ENCODE measurements at places on chromosomes 6 and 20.

DNA sequence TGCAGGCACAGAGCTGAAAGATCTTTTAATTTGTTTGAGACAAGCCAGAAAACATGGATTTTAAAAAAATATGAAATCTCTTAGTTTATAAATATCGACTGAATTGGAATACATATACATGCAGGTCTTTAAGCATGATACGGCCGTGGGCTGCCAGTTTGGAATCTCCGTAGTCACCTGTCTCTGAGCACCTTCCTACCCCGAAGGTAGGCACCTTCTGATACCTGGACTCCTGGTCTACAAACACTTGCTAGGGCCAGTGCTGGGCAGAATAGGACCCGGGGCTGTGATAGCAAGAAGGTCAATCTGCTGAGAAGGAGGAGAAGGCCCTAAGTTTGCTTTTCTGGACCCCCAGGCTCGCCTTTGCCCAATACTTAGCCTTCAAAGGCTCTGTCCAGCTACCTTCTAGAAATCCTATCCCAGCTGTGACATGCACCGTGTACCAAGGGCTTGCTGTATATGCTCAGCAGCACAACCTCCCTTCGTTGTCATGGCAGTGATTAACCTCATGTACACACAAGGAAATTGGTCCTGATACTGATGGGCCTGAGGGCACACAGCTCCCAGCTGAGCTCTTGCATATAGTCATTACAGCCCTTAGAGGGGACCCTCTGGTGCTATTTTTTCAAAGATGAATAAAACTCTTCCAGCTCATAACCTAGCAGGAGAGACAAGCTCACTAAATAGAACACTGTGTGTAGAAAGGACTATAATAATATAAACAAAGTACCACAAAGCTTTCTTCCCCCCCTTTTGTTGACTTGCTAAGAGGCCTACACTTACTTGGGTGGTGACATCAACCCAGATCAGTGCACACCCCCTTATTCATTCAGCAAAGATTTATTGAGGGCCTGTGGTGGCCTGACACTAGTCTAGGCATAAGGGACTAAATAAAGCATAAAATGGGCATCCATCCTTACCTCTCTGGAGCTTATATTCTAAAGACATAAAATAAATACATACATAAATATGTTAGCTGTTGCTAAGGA is 17.7 kb downstream of the SNPH start:
- no peak for DNase-seq

- DNase-seq, result no peak
Measured at GRCh38 chr6:153044295-153044694, 41.8 kb upstream of the MTRF1L start.

DNA sequence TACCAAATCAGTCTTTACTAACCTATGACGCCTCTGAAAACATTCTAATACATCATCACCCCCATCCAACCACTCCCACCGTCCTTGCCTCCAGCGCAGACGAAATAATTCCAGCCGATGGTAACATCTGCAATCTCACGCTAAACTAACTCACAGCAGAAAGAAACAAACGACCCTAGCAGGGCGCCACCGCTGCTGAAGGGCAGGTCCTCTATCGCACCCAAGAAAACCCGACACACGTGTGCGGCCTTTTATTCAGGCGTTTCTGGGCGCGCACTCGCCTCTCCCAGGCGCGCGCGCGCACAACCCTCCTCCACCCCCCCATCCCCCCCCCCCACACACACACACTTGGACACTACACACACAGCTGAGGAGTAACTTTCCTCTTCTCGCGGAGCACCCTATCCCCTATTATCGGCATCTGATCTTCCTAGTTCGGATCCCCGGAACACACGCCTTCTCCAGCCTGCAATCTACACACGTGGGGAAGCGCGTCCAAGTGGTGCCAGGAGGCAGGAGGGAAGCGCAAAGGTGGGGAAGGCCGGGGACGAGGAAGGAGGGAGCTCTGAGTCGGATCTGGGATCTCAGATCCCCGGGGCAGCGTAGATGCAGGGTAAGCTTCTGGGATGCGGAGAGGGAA is 1.4 kb downstream of the GFOD1 start:
- DNase-seq, result no peak

GRCh38 chr6:135566311-135567068 is 69.0 kb upstream of the AHI1 start:
- DNase-seq, result no peak

- DNase-seq, result no peak
Measured at GRCh38 chr6:55825402-55826051, 49.9 kb downstream of the BMP5 start.

DNA sequence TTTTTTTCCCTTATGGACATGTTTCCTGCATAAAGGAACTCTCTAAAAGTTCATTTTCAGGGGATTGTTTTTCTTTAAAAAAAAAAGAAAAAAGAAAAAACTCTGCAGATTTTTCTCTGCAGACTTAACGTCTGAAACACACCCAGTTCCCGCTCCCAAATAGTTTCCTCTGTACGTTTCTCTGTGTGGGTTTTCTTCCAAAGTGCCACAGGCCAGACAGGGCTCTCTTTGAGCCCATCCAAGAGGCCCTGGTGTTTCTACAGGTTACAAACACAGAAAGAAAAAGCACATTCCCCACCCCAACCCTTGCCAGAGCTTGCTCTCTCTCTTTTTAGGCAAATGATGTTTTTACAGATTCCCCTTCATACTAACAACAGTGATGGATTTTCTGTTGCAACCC is 258.6 kb downstream of the FNDC1 start:
- DNase-seq, result no peak

DNA sequence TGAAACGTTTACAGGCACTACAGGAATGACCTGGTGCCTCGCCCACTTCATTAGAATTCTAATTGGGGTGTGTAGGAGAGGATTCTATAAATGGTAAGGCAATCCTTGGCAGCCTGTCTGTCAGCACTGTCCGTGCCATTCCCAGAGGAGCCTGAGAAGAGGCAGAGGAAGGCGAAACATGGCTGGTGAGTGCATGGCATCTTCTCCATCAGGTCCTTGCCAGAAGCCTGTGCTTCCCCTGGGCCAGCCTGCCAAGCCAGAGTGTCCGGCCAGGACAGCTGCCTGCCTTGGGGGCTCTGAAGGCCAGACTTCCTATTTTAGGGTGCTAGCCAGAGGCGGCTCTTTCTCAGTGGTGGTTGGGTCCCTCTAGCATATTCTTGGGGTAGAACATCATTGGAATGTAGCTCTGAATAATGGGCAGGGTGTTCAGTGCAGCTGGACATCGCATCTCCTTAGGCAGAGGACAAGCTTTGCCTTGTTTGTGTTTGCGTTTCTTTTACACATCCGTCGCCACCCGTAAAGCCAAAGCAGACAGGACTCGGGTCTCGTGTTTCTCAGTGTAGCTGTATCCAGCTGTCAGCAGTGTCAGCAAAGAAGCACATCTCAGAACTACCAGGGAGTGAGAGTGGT is at the start of gene TGM3:
Gene TGM3 (plus strand): TSS at position 116 of the 630 bp plus-strand sequence. CDS start 63 bp downstream, at position 179.
- no peak for DNase-seq

- DNase-seq, result no peak
Measured at GRCh38 chr6:133752129-133752528, 136.8 kb upstream of the TCF21 start.

DNA sequence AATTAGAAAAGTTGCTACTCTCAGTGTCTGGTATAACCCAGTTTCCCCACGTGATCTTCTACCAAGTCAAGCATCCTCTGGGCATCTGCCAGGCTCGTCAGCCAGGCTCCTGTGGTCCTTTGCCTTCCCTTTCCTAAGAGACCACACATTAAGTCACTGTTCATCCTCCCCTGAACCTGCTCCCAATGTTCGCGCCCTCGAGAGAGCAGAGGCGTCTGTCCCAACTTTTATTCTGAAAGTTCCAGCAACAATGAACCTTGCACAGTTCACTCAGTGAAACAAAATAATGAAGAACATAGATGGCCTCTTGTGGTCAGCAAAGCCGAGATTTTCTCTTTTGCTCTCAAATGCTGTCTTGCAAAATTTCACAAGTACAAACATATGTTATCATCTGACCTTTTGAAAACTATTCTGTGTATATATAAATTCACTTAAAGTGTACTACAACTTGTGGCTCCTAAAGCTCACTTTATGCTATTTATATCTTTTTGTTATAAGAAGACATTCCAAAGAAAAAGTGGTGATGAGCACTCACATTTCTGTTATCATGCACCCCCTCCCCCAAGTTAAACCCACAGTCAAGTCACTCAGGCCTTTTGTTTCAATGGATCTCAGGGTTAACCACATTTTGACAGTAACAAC is 39.2 kb upstream of the NHSL1 start:
- no peak for DNase-seq

DNA sequence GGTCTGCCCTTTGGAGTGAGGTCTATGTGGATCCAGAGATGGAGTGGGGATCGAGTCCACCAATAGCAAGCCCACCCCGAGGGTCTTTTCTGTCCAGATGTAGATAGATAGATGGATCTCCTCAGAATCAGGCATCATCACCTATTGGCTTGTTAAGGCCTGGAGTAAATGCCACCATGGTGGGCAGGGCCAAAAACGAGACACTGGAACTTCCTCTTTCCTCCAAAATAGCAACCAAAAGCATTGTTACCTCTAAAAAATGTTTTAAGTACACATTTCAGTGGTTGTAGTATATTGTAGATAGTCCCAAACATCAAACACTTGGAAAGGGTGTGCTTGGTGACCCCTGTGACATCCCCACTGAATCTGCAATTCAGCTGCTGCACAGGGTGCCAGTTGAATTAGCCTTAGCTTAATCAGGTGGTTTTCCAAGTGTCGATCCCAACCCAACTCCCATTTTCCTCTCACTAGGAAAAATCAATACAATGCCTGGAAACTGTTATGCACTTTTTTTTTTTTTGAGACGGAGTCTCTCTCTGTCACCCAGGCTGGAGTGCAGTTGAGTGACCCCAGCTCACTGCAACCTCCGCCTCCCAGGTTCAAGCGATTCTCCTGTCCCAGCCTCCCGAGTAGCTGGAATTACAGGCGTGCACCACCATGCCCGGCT is 35.0 kb upstream of the NELFCD start:
- DNase-seq, result no peak

DNA sequence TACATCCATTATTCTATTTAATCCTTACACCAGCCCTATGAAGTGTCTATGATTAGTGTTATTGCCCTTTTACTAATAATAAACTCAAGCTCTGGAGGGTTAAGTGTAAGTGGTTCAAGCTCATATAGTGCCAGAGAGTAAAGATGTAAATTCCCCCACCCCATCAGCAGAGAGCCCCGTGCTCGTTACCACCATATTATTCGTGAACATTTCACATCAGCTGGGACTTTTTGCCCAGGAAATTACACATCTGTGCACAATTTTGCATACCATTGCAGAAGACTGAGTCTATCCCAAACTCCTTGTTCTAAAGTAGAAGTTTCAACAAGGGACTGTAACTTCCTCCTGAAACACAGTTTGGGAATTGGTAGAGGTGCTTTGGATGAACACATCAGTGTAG is 220.1 kb downstream of the BCAS1 start:
- DNase-seq, result no peak

DNA sequence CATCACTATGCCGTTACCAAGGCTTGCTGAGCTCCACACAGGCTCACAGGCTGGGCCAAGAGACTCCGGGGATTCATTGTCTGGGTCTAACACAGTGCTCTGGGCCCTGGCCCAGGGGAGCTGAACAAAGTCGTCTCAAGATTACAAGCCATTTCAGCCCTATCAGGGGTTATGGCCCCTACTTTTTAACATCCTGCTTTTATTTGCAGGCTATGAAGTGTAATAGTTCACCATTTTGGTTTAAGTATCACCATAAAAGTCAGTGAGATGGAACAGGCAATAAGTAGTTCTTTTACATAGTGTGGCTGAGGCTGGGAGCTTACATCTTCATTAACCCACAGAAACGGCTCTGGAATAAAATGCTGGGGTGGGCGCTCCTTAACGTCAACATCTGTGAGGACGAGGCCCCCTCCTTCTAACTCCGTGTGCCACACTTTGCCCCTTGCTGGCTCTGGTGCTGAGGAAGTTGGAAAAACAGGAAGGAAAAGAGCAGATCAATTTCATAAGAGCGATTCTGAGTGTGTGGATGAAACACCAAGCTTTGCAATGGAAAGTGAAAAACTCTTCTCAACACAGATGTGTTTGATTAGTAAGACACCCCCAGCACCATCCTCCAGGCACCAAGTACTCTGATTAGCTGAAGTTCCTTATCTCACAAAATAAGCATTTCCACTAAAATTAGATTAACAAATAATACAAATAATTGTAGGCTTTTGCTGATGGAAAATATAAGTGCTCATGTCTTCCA is 447.3 kb downstream of the MAFB start:
- DNase-seq, result no peak

DNA sequence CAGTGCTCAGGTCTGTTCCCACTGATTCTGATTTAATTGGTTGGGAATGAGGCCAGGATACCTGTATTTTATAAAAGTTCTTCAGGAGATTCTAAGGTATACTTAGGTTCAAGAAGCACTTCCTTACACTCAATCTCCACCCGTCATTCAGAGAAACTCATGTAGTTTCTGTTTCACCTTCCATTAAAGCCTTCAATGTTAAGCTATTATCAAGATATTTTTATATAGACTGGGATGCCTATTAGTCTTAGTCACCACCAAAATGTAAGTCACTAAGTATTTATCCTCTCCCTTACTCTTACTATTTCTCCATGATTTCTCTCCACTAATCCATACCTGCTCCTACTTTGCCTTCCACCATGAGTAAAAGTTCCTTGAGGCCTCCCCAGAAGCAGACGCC is 38.1 kb upstream of the GCLC start:
- DNase-seq, result no peak

DNA sequence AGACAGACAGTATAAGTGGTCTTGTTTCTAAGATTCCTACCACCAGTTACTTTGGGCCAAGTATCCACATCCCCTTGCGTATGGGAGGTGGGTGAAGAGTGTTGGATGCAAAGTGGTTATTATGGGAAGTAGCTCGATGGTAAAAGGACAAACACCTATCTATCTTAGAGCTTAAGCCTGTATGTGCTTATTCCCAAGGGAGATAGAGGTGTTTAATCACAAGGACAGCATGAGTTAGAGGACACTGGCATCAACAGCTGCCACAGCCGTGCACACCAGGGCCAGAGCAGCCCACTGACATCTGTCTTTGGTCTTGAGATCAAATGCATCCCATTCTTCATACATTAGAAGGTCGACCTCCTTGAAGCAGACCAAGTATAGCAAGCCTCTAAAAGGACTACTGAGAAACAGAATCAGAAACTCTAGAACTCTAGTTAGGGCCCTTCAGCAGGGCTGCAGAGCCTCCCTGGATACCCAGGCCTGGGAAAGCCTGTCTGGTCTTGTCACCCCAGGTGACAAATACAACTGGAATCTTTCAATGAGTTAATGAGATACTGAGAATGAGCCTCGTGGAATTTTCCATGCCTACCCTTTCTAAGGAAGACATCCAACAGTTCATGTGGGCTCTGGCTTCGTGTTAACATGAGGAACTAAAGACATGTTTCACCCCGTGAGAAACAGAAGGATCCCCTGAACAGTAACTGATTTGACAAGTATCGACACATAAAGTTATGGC is 28.7 kb downstream of the TXNDC5 start:
- DNase-seq, result no peak

DNA sequence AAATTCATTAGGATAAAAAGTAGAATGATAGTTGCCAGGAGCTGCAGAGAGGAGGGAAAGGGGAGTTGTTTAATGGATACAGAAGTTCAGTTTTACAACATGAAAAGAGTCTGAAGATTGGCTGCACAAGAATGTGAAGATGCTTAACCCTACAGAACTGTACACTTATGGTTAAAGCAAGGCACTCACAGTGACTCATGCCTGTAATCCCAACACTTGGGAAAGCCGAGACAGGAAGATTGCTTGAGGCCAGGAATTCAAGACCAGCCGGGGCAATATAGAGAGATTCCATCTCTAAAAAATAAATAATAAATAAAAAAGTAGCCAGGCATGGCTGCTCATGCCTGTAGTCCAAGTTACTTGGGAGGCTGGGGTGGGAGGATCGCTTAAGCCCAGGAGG is 174.0 kb downstream of the TASP1 start:
- no peak for DNase-seq
